Retina (tissue), 1 donor: ENCODE measurements at places on chromosomes 5 and 9.

DNA sequence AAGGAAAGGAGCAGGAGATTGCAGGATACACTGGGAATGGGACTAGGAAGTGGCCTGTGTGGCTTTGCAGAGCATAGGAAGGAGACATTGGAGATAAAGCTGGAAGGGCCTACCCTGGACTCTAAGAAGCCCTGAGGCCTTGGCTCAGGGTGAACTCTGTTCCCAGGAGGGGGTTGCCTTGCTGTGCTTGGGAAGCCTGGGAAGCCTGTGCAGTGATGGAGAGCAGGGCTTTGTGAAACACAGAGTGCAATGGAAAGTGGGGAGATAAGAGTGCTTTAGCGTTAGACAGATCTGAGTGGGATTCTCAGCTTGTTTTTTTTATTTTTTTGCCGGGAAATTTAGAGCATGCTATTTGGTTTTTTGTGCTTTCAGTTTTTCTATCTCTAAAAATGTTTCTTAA lies 437.8 kb downstream of the KDM4C start:
- no peak for DNase-seq

GRCh38 chr9:33287087-33287490 lies 3.2 kb upstream of the NFX1 start:
- peak; percentile 17 for DNase-seq

DNA sequence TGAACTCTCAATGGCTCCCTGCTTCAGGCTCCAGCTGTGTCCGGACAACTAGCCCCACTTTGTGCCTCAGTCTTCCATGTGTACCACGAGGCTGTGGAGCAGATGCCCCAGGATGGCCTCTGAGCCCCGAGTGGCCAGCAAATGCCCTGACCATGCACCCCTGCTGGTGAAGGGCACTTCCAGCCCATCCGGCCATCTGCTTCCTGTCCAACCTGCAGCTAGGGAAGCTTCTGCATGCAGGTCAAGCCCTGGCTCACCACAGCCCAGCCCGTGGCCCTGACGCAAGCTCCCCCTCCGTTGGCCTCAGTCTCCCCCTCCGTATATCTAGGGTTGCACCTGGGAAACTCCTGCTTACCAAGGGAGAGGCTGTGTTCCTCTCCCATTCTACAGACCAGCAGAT lies 4.8 kb downstream of the NINJ1 start:
- DNase-seq = no peak

DNA sequence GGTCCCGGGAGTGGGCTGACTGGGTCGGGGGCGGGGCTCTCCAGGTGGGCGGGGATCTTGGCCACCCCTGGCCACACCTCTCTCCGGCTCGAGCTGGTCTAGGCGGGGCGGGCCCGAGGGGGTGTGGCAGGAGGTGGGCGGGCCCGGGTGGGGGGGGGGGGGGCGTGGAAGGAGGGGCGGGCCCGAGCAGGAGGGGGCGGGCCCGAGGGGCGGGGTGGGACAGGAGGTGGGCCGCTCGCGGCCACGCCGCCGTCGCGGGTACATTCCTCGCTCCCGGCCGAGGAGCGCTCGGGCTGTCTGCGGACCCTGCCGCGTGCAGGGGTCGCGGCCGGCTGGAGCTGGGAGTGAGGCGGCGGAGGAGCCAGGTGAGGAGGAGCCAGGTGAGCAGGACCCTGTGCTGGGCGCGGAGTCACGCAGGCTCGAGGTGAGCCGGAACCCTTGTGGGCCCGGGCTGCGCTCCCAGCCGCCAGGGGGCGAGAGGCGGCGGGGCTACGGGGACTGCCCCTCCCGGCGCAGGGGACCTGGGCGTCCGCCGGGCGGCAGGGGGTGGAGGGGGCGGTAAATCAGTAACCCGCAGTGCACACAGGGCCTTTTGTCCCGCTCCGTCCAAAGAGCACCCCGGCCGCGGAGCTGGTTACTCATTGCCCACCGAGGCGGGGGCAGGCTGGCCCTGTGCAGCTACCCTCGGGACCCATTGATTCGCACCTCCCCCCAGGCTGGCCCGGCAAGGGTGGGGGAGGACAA lies at the start of gene FGFR4:
FGFR4 (plus strand) TSS at position 262 of the 744 bp plus-strand sequence. CDS start 2,688 bp downstream, outside the sequence.
- DNase-seq = peak; percentile 78

GRCh38 chr9:135065151-135065550 lies 22.3 kb upstream of the OLFM1 start:
- DNase-seq = no peak

DNA sequence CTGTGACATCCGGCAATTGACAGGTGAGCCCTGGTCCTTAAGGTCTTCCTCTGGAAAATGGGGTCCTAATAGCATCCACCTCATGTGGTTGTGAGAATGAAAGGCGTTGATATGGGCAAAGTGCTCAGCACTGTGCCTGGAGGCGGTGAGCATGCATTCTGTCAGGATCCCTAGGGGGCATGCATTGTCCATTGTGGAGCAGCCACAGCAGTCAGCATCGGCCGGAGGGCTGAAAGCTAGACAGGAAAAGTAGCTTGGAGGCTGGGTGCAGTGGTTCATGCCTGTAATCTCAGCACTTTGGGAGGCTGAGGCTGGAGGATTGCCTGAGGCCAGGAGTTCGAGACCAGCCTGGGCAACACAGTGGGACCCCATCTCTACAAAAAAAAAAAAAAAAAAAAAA lies 122.2 kb downstream of the LHX2 start:
- peak; percentile 29 for DNase-seq

GRCh38 chr5:181181650-181182565 lies 23.1 kb downstream of the TRIM7 start:
- peak; percentile 82 for DNase-seq

- DNase-seq = no peak
Measured at GRCh38 chr5:73221161-73221560, 48.2 kb downstream of the TMEM174 start.

DNA sequence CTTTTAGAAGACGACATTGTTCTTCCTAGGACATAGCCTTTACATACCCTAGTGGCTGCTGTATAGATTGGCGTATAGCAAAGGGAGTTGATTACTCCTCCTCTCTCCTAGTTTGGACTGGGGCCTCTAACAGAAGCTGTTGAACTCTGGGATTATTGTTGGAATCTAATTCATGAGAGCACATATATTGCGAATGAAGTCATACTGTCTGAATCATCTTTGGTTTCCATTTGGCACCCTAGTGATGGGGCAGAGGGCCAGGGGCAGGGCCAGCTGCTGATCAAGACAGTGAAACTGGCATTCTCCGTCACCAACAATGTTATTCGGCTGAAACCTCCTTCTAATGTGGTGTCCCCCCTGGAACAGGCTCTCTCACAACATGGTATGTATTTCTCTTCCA lies 40.3 kb downstream of the NUP188 start:
- DNase-seq = no peak

DNA sequence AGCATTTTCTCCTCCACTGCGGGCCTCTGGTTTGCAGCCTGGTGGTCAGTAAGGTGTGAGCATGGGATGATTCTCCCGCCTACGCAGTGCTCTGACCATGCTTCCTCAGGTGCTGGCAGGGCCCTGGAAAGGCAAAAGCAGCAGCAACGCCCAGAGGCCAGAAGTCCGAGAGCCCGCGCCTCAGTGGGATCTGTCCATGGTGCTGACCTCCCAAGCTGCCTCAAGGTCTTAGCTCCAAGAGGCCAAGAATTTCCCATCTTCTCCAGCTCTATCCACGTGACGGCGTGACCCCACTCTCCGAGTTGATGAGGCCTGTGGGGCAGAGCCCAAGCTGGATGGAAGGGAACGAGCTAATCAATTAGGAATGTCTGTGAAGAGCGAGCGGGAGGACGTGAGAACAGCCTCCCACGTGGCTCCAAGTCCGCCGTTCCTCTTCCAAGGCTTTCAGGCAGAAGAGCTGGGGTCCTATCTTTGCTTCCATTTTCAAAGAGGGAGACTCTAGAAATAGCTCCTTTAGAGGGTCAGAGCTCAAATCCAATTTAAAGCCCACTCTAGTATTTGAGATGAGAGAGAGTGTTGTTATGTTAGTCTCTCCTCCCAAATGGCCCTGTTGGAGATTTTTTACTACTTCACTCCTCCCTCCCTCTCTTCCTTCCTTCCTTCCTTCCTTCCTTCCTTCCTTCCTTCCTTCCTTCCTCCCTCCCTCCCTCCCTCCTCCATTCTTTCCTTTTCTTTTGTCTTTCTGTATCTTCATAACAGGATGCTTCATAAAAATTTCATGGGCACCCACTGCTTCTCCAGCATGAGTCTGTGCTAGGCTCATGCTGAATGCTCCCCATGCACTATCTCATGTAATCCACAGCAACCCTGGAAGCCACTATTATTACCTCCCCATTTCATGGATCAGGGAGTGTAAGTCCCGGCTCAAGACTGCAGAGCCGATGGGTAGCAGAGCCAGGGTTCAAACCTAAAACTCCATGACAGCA lies 69.3 kb downstream of the OLFM1 start:
- DNase-seq = peak; percentile 75

DNA sequence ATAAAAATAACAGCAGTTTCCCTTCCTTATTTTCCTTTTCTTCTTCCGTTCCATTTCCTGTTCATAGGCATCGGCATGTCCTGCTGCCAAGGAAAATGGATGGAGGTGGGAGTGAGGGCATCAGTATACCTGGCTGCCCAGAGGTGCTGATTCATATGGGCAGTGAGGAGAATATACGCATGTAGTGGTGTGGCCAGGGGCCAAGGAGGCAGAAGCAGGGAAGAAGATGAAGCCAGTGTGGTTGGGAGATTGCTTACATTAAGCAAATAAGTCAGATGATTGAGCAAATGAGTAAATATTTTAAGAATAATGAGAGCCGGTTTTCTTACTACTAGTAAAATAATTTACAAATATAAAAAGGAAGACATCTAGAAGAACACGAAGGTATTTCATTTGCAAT lies 344.9 kb upstream of the PAPPA start:
- DNase-seq = no peak

DNA sequence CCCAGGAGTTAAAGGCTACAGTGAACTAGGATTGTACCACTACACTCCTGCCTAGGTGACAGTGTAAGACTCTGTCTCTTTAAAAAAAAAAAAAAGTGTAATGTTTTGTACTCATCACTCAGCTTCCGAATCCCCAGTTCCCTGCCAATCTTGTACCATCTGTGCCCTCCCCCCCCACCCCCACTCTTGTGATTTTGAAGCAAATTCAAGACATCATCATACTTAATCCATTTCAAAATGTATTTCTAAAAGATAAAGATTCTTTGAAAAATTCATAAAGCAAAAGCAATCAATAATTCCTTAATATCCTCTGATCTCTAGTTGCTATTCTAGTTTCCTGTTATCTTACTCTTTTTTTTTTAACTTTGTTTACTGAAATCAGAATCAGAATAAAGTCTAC lies 34.9 kb upstream of the HMCN2 start:
- DNase-seq = no peak

- DNase-seq = peak; percentile 64
Measured at GRCh38 chr5:93421987-93422401, 159.0 kb downstream of the NR2F1-AS1 start.

DNA sequence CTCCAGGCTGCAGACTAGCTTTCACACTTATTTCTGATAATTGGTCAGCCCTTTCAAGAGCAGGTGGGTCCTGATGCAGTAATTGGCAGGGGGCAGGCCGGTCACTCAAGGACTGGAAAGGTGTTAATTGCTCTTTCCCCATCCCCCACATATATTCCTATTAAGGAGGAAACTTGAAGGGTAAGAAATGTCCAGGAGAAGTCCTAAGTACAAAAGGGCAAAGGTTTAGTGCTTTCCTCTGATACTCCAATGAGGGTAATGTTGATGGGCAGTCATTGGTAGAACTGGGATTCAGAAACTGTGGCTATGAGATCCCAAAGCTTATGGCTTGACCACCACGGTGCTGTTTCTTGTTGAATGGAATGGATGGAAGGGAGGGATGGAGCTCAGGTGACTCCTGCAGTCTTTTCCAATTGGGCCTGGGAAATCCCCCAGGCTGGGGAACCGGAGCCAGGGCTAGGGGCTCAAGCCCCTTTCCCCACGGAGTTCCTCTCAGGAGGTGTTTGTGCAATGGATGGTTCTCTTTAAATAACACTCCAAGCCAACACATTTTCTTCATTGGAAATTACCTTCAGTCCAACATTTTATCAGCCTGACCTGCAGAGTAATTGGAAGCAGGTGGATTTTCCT lies 103.2 kb upstream of the ALDH1B1 start:
- no peak for DNase-seq

GRCh38 chr5:169904508-169904907 lies 75.8 kb downstream of the INSYN2B start:
- no peak for DNase-seq

GRCh38 chr5:149063017-149063687 lies at the start of gene SH3TC2:
Gene SH3TC2, minus strand, starts transcription at chr5:149063062. Its CDS starts 40 bp downstream, at chr5:149063022.
- DNase-seq = peak; percentile 65

GRCh38 chr5:146463446-146463845 lies 16.3 kb downstream of the TCERG1 start:
- no peak for DNase-seq

DNA sequence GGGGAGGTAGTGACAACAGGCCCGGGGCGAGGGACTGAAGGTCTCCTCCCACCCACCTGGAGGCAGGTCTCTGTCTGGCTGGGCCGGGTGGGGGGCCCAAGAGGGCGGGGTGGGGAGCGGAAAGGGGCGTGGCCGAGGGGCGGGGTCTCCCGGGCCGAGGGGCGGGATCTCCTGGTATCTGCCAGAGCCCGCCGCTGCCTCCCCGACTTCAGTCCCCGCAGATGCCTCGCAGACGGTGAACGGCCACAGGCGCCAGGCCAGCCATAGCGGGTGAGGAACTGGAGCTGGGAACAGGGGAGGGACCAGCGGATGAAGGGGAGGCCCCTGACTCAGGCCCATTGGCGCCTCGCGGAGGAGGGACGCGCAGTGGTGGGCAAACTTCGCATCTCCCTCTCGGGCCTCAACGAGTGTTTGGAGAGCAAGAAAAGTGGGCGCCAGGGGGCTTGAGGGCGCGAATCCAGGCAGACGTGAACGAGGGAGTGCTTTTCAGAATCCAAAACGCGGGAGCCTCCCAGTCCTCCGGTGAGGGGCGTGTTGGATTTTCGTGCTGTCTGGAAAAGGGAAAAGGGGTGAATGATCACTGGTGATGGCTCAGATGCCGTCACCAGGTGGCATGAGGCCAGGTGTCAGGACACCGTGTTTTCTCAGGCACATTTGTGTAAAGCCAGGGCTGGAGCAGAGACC lies at the start of gene ADGRD2:
ADGRD2 (plus strand) TSS at position 211 of the 684 bp plus-strand sequence. CDS start 1,216 bp downstream, outside the sequence.
- peak; percentile 58 for DNase-seq

DNA sequence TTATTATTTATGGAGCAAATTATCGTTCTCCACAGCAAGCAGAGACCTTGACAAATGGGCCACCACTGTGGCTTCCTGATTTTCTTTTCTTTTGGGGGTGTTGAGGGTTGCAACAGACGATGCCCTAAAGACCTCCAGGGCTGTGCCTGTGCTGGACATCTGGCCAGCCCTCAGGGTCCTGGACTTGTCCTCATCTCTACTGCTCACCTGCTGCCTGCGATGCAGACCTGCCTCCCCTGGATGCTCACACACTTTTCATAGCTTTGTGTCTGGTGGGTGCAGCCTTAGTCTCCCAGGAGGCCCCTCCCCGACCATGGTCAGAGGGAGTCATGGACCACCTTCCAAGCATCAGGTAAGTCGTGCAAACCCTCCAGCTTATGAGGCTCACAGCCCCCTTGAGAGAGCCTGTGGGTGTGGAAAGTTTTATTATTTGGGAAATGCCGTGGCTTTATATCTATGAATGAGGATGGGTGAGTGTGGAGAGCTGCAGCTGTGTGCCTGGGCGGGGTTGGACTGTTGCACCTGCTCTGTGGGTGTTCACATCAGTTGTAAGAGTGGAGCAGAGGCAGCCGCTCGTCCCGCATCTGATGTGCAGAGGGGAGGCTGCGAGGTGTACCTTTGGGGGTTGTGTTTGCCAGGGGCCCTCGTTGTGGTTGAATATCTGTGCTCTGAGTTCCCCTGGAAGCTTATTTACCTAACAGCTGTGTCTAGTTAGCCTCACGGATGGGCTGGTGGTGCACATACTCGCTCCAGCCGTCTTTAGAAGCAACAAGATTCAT lies 126.3 kb upstream of the IRX4 start:
- no peak for DNase-seq

GRCh38 chr5:143760131-143760505 lies 51.8 kb upstream of the HMHB1 start:
- DNase-seq = no peak

- no peak for DNase-seq
Measured at GRCh38 chr5:15533129-15533893, 33.3 kb downstream of the FBXL7 start.
